Esophagus squamous epithelium (tissue), 5 donors: ENCODE measurements at places on chromosomes 3 and 15. TPM values are rescaled to one million over a fixed set of nuclear protein-coding genes. Genes with fewer than 3 reads are reported as not detected.

ADAMTS7 gene
- total RNA-seq = 0.42 TPM

- no peaks in the 10 kb centered on the region for H3K4me1 ChIP-seq
- DNase-seq = no peak
- H3K27ac ChIP-seq = no peak overlapping the region
Observed at GRCh38 chr15:72840114-72840513, 56.6 kb upstream of the ADPGK start.

DNA sequence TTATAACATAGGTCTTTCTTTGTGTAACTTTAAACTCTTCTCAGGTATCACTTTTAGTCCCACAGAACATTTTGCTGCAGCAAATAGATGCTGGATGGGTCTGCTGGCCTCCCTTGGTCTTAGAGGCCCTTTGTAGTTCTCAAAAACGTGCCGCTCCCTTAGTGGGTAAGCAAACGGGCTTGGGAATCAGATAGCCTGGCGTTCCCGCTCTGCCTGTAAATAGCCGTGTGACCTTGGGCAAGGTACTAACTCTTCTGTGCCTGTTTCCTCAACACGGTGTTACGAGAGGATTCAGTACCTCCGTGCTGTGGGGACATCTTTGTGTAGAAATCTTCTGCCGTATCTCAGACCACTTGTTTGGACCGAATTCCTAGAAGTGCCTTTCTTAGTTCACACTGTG is 64.4 kb downstream of the DNAJB8 start:
- H3K27me3 ChIP-seq = no peaks in the 10 kb centered on the region
- H3K4me3 ChIP-seq = no peak overlapping the region
- no peak for DNase-seq
- H3K27ac ChIP-seq = no peak overlapping the region

RBP2 gene
- total RNA-seq = not detected

GRCh38 chr3:43735618-43736017 is 44.9 kb downstream of the ABHD5 start:
- no peaks in the 10 kb centered on the region for H3K36me3 ChIP-seq
- no peaks in the 10 kb centered on the region for H3K4me1 ChIP-seq
- H3K4me3 ChIP-seq = no peak overlapping the region
- H3K27ac ChIP-seq = no peak overlapping the region
- no peaks in the 10 kb centered on the region for H3K27me3 ChIP-seq

ACTRT3 gene
- 0.45 TPM for total RNA-seq

THSD4 gene
- 144 TPM for total RNA-seq
